ENCODE measurements at places on chromosomes 7 and 10. TPM values are rescaled to one million over a fixed set of nuclear protein-coding genes. Genes with fewer than 3 reads are reported as not detected.

GRCh38 chr7:13989949-13990305 is 461 bp upstream of the ETV1 start:
- no peak for DNase-seq

GRCh38 chr10:128337860-128338378 is 211.7 kb upstream of the MKI67 start:
- no peak for DNase-seq

- no peak for DNase-seq
Observed at GRCh38 chr7:82167558-82168314, 275.8 kb downstream of the CACNA2D1 start.

DNA sequence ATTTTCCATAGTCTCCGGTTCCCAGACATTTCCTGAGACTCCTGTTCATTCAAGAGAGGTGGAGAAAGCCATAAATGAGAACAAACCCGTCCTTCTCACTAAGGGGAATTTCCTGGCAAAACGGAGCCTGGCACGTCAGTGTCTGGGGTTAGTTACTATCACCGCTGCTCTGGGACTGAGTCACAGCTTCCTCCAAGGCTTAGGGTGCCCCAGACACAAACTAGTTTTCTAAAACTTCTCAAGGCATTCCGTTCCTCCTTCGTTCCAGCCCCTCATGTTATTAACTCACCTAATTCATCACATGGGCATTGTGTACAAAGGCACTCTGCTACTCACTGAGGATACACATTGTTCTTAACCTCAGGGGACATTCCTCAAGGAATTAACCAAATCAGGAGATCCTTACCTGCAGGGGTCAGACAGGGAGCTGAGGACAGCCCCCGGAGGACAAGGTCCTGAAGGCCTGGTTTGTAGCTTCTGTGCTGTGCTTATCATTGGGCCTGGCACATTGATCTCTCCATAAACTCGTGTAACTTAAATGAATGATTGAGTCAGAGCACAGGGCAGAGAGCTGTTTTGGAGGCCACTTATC is 103.0 kb upstream of the KLF6 start:
- DNase-seq = peak; percentile 59

WIPF3 gene
- 2.5 TPM for total RNA-seq

TSPAN13 gene
- 14.8 TPM for total RNA-seq

PRLHR gene
- not detected for total RNA-seq

IFRD1 gene
- total RNA-seq = 64.9 TPM
